NCI-H226 (cell line): ENCODE measurements at places on chromosomes 1 and 21.

DNA sequence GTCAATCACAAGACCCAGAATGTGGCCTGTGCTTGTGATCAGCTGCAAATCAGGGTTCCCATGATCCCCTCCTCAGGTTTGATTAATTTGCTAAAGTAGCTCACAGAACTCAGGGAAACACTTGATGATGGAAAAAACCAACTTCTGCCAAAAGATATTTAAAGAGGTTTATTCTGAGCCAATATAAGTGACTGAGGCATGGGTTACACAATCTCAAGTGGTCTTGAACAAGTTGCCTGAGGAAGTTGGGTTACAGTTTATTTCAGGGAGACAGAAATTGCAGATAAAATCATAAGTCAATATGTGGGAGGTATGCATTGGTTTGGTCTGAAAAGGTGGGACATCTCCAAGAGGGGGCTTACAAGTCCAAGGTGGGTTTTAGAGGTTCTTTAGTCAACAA, 243.1 kb downstream of the S1PR1 start:
- no peak for DNase-seq

DNA sequence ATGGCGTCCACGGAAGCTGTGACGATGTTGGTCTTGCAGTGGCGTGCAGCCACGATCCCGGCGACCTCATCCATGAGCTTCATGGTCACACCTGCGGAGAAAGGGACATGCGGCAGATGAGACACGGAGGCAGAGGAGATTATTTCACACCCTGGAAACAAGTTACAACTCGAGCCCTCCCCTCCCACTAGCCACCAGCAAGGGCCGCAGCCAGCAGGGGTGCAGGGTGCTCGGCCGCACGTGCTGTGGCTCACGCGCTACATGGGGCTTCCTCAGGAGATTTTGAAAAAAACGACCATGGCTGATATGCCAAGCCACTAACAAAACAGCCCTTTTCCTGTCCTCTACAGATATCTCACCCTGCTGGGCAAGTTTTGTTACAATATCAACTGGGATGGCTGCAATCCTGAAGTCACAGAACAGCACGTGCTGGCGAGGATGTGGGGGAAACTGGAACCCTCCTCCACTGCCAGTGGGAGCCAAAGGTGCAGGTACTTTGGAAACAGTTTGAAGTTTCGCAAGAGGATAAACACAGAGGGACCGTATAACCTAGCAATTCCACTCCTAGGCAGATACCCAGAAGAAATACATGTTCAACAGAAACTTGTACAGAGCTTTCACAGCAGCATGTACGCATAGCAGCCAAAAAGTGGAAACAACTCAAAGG, 34.1 kb upstream of the GPR153 start:
- DNase-seq: no peak

- DNase-seq: peak; percentile 20
Measured at GRCh38 chr1:110728388-110729001, 53.8 kb upstream of the KCNA3 start.

DNA sequence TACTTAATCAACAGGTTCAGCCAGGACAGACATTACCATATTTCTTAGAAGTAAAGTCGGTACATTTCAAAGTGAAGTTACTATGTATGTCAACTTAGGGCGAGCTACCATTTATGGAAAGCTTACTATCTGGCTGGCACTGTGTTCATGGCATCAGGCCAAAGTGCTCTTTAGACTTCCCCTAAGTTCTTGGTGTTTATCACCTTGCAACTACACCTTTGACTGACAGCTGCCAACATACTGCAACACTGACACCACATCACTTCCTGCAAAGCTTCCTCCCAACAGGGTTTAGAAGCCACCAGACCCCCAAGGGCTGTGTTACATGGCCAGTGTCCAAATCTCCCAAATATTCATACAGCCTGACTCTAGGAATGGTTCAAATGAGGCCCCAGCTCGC, 61.0 kb downstream of the TIAM1 start:
- DNase-seq: no peak

- DNase-seq: no peak
Measured at GRCh38 chr1:6747674-6748073, 37.6 kb upstream of the CAMTA1 start.
